ENCODE measurements at places on chromosomes 5 and 9.

GRCh38 chr5:96053063-96053735, 91.5 kb upstream of the ELL2 start:
- DNase-seq: no peak

DNA sequence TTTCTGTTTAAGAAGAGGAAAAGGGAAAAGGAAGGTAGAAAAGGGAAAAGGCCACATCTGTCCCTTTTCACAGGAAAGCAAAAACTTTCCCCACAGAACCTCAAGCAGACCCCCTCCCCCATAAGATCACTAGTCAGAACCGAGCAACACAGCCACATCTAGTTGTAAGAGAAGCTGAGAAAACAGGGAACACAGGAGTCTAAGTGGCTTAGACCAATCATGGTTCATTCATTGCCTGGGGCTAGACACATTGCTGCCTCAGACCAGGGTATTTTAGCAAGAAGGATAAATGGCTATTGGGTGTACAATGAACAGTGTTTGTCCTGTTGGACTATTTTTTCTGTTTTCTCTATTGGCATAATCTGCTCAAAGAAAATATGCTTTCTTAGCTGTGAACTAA, 98.0 kb downstream of the ARL15 start:
- no peak for DNase-seq

GRCh38 chr5:30142432-30142831, 1051.1 kb upstream of the CDH6 start:
- no peak for DNase-seq

GRCh38 chr9:16898464-16898863, 28.0 kb upstream of the BNC2 start:
- DNase-seq: no peak

GRCh38 chr9:88991066-88992034, at the start of gene S1PR3:
TSS of gene S1PR3 (plus strand) at chr9:88991468. CDS start at chr9:89001201, 9,733 bp downstream.
- DNase-seq: no peak

DNA sequence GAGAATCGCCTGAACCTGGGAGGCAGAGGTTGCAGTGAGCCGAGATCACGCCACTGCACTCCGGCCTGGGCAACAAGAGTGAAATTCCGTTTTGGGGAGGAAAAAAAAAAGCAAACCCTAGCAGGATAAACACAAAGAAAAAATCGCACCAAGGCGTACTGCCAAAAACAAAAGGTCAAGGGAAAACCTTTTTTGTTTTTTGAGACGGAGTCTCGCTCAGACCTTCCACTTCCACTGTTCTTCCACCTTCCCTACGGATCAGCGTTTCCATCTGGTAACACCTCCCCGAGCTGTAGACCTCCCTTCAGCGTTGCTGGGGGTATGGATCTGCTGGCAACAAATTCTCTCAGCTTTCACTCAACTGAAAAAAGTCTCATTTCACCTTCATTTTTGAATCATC, 20.1 kb upstream of the FCN2 start:
- DNase-seq: no peak

GRCh38 chr9:68532131-68532530, 8.6 kb downstream of the TMEM252 start:
- no peak for DNase-seq

DNA sequence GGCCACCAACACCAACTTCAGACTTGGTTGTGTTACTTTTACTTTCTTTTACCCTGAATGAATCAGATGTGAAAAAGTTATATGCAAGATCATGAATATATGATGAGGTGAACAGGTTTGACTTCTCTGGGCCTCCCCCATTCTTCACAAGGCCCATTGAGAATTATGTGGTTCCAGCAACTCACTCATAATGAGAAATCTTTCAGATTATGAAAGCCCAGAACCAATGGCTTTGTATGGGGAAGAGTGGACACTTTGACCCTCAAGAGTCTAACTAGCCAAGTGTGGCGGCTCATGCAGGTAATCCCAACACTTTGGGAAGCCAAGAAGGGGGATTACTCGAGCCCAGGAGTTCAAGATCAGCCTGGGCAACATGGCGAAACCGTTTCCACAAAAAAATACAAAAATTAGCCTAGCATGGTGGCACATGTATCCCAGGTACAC, 16.1 kb upstream of the LNPEP start:
- no peak for DNase-seq

DNA sequence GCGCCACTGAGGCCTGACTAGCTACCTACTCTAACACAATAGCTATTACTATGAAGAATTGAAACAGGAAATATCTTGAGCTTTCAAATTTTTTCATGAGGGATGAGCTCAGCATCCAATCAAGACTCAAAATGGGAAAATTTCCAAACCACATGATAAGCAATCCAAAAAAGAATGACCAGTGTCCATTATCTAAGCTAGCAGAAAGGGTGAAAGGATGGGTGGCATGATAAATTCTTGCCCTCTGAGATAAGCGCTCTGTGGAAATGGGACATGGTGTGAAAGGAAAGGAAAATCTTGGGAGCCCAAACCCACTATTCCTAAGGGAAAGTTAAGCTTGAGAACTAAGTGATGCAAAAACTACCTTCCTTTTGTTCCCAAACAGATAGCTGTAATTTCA, 170.2 kb upstream of the NREP start:
- no peak for DNase-seq

DNA sequence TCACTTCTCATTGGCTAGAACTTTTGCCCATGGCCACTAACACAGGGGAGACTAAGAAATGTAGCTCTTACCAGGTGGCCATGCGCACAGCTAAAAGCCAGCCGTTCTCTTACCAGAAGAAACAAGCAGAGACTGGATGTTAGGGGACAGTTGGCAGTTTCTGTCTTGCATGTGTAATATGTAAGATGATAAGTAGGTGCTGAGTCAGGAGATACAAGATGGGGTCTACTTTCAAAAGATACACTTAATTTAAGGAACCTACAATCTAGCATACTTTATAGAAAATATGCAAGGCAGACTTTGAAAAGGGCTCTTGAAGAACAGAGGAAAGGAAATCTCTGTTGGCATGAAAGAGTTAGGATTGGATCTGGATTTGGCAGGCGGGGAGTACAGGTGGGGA, 244.5 kb downstream of the ZSWIM6 start:
- DNase-seq: no peak

- DNase-seq: no peak
These were observed 16.6 kb upstream of the DCAF12 start for GRCh38 chr9:34143116-34143515.

DNA sequence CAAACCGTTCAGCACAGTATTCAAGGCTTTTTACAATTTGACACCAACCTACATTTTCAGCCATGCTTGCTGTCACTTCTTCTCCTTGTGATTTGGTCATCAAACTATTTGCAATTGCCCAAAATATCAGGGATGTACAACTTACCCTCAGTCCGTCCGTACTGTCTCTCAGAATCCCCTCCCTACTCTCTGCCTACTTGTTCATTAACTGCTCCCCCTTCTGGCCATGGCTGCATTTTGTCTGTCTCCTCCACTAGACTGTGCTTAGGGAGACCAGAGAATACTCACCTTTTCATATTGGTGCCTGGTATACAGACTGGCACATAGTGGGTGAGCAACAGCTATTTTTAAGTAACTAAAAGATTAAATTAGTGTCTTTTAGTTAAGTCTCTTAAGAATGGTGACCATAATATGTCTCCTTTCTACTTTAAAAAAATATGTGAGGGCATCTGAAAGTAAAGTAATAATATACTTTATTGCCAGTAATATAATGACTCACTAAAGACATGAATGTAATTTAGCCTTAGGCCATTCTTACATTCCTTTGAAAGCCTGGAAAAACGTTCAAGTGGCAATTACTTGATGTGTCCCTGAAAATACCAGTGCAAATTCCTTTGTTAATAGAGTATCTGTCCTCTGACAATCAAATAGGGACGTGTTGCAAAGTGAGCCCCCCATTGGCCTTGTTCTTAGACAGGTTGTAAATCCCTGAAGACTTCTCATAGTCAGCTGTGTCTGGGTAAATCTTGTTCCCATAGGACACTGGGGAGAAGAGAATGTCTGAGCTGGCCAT, 27.8 kb downstream of the PRLR start:
- DNase-seq: no peak

- DNase-seq: no peak
These were observed 1.9 kb downstream of the TBC1D2 start for GRCh38 chr9:98253565-98253964.

DNA sequence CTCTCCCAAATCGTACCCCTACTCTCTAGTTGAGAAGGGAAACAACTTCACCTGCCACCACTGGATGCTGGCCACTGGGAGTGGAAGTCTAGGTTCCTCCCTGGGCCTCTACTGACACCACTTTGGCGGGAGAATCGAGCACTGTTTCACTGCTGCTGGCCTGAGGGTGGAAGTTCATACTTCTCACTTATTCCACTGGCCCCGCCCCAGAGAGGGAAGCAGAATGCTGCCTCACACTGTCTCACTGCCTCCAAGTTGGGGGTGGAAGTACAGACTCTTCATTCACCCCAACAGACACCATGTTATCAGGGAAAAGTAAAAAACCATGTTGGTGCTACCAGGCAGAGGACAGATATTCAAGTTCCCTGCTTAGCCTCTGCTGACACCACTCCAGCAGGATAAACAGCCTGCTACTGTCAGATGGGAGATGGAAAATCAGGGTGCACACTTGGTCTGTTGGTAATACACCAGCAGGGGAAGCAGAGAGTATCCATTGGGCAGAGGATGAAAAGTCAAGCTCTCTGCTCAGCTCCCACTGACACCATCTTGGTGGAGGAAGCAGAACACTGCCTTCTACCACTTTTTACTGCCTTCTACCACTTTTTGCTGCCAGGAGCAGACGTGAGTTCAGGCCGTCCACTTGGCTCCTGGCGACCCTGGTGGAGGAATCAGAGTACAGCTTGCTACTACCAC, 159.4 kb downstream of the SIL1 start:
- DNase-seq: no peak

- no peak for DNase-seq
These were observed 10.6 kb downstream of the ACSL6 start for GRCh38 chr5:132000677-132001453.

- DNase-seq: no peak
These were observed 66.9 kb upstream of the GLIS3 start for GRCh38 chr9:4366591-4367330.

DNA sequence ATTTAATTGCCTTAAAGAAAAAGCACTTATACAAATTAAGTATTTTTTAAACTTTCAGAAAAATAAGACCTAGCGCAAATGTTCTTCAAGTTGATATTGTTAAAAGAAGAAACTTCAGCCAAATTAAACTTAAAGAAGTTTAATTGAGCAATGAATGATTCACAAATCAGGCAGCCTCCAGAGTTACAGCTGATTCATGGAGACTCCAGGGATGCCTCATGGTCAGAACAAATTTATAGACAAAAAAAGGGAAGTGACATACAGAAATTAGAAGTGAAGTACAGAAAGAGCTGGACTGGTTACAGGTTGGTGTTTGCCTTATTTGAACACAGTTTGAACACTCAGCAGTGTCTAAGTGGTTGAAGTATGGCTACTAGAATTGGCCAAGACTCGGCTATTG, 60.3 kb downstream of the CDKN2A start:
- DNase-seq: no peak

DNA sequence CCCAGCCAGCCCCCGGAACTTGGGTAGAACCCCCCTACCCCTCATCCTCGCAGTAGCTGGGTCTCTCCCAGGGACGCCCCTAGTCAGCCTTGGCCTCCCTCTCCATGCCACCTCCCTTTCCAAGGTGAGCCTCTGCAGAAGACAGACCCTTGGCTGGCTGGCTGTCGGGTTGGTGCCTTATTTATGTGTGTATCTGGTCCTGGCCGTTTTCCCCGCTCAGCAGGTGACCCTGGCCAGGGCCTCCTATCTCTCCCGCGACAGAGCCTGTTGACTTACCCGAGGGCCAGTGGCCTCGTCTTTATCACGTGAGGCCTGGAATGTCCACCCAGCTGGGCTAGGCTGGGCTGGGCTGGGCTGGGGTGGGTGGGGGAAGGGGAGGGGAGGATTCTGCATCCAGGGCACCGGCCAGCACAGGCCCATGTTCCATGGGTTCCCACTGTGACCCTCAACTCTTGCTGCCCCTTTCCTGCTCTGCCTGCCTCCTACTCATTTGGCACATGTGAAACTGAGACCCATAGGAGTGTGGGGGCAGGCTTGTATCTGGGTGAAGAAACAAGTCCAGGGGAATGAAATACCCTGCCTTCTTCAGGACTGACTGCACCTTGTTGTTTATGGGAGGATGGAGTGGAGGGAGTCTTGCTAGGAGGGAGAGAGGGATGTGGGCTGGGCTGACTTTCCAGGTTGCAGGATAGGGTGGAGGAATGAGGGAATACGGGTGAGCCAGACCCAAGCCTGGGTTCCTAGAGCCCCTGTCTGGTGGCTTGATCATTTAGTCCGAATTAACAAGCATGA, 3.1 kb downstream of the CXXC5 start:
- no peak for DNase-seq

GRCh38 chr5:69528609-69529008, 31.4 kb upstream of the GTF2H2C start:
- DNase-seq: no peak

DNA sequence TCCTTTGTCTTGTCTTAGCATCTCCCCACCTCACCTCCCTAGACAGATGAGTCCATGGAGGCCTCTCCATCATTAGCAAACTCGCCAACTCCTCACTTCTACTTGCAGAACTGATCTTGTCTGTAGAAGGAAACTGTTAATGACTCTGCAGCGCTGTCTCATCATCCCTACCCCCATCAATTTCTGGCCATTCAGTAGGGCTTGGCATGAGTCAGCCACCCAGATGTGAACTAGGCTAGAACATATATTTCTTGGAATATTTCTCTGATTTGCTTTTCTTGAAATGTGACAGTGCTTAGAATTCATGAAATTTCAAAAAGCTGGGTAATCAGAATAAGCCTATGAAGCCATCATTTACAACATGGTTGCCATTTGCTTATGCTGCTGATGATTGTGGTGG, 1125.0 kb upstream of the DMAC1 start:
- DNase-seq: no peak

GRCh38 chr9:124394596-124394995, 20.6 kb downstream of the PSMB7 start:
- DNase-seq: no peak

DNA sequence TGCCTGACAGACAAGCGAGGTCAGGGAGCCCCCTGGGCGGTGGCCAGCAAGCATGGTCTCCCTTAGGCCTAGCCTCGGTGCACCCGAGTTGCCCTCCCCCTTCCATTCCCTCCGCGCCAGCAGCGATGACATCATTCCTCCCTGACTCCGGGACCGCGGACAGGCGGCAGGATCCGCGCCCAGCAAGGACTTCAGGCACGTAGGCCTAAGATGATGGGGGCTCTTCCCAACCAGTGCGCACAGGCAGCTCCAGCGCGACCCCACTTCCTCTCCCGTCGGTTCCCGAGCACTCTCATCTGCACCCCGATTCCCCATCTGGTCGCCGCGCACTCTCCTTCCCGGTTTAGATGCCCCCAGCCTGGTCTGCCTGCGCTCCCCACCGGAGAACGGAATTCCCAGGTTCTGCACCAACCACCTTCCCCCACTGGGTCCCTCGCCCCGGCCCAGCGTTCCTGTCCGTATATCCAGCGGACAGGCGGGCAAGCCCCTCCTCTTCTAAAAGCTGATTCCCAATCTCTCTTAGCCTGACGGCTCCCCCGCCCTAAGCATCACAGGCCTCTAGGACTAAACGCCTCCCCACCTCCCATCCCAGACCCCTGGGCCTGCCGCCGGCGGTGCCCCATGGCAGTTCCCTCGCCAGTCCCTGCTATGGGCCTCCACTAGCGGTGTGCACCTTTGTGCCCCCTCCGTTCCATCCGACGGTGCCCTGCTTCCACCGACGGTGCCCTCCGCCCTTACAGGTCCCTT, 931 bp downstream of the FAM219A start:
- DNase-seq: no peak

Measured in stimulated activated CD8-positive, alpha-beta memory T cell treated with anti-CD3 and anti-CD28 coated beads, Interleukin-7, amount 100 ng/mL, for 1 hour (primary cell).